Panc1 (cell line): ENCODE measurements at places on chromosomes 7 and 10. TPM values are rescaled to one million over a fixed set of nuclear protein-coding genes. Genes with fewer than 3 reads are reported as not detected.

DNA sequence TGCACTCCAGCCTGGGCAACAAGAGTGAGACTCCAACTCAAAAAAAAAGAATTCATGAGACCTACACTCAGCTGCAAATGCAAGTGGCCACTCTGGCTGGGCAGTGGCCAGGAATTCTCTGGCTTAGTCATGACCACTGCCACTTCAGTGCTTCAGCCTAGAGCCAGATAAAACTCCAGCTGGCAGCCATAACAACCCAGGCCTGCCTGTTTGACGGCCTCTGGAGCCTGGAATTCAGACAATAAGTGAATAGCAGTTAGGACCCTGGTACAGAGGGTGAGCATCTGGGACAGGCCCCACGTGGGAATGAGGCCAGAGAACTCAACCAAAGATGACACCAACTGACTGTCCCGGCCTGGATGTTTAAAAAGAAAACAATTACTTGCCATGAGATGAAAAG, 18.9 kb downstream of the RCC1L start:
- no peak for DNase-seq

GRCh38 chr7:14242175-14242574, 252.7 kb upstream of the ETV1 start:
- DNase-seq, result no peak

GRCh38 chr7:47783456-47784223, 164.6 kb downstream of the PKD1L1 start:
- DNase-seq, result peak; percentile 89

DNA sequence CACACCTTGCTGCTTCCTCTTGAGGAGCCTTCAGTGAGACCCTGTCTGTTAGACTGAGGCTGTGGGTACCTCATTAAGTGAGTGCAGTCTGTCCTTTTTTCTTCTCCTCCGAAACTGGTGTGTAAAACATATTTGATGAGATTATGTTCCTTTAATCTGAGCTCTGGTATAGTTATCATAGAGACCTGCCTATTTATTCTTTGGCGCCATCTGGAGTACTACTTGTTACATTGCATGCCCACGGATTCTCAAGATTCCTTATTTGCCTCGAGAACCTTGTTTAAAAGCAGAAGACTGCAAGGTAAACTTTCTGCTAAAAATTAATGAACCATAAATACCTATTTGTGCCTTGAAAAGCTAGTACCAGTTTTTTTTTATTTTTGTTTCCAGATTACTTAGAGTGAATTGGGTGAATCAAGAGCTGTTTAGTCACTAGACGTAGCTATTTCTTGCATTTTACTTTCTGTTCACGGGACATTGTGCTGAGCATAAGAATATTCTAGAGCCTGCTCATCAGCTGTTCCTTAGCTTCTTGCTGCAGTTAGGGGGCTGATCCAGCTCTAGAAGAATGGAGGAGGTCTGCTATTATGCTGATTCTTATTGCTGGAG, 16.9 kb upstream of the STMP1 start:
- DNase-seq, result no peak

DNA sequence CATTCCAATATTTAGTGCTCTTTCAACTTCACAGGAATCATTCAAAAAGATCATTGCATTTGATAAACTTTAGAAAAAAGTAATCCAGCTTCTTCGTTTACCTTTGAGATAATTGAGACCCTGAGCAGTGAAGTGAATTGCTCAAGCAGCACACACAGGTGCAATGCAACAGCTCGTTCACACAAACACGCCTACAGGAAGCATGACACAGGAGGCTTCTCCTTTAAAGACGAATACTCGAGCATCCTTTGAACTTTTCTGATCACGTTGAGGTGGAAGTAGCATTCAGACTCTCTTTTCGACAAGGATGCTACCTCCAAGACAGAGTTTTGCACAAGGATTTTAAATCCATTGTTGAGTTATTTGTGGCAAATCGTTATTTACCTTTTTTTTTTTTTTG, 18.0 kb upstream of the RSU1 start:
- no peak for DNase-seq

The ZNF117 gene
- total RNA-seq, result 8.0 TPM

DNA sequence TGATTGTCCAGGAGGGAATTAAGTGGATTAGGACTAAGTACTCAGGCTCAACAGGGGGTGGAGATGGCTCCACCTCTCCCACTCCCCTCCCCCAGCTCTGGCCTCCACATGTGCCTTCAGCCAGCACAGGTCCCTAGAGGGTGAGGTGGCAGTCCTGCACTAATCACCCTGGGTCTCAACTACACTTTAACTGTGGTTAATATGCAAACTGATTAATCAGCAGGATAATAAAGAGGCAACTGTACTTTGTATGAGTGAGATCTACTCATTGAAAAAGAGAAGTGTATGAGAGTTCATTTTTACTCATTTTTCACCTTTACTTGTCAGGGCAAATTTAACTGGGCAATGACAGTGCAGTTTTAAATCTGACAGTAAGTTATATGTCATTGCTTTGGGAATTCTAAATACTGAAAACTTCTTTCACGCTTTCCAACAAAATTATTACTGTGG, 223.8 kb upstream of the CCDC6 start:
- no peak for DNase-seq

DNA sequence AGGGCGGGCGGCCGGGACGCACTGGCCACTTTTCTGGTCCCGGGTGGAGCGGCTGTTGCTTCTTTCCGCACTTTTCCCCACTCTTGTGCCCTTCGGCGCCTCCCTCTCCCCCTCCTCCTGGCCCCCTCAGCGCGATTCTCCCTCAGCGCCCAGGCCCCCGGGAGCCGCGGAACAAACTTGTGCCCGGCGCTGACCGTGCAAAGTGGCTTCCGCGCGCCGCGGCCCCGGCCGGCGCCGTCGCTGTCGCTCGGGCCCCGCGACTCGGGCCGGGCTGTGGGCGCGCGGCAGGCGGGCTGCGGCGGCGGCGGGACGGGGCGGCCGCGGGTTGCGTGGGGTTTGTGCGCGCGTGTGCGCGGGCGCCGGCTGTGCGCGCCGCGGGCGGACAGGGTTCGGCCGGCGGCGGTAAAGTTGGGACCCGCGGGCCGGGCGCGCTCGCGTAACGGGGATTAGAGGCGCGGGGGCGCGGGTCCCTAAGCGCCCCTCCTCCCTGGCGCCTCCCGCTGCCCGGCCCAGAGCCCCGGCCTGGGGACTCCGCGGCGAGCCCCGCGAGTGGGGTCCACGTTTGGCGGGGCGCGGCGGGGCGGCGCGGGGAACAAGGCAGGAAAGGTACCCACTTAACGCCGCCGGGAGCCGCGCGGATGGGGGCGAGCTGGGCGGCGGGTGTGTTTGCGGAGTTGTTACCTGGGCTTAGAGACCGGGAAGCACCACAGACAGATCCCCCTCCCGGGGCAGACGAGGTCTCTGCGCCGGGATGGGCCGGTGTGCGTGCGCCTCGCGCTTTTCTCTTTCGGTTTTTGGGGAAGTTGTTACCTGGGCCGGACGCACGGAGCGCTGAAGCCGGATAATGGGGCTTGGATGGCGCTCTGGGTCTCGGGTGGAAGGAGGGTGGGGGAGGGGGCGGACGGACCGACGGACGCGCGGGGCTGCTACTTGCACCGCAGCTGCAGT, 860 bp downstream of the ZEB1 start:
- DNase-seq, result no peak

GRCh38 chr7:104185346-104185745, 22.5 kb downstream of the ORC5 start:
- DNase-seq, result no peak

DNA sequence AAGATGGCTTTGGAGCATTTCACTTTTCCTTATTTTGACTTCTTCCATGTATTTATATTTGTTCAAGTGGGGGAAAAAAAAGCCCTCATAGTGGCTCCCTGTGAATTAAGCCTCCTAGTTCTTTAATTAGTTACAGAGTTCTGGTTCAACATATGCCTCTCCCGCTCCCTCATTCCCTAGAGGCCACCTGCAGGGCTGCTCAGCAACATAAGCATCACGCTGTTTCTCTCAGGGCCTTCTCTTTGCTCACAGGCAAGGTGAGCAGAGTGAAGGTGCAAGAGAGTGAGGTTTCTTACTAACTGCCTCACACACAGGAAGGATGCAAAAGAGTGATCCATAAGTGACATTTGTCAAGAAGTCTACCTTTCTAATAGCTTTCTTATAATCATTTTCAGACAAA, 196.7 kb downstream of the SEMA3E start:
- no peak for DNase-seq

- DNase-seq, result no peak
Measured at GRCh38 chr10:122855745-122856144, 10.1 kb upstream of the CUZD1 start.
